ENCODE measurements at places on chromosomes 2 and 18.

DNA sequence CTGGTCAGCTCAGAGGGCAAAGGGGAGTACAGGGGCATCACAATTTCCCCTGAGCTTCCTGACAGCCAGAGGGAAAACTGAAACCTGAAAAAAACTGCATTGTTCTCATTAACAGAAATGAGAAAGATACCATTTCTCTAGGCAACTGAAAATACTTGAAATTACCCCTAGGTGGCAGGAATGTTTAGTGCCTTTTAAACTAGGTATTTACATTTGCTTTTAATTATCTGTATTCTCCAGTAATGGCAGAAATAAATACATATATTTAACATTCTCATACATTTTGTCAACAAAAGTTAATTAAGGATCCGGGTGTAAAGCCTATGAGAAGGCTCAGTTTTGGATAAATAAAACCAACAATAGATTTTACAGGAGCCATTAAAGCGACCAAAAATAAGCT, 34.5 kb downstream of the RPL31 start:
- DNase-seq, result no peak

GRCh38 chr2:106020032-106020431, 174.1 kb downstream of the UXS1 start:
- DNase-seq, result peak; percentile 65

DNA sequence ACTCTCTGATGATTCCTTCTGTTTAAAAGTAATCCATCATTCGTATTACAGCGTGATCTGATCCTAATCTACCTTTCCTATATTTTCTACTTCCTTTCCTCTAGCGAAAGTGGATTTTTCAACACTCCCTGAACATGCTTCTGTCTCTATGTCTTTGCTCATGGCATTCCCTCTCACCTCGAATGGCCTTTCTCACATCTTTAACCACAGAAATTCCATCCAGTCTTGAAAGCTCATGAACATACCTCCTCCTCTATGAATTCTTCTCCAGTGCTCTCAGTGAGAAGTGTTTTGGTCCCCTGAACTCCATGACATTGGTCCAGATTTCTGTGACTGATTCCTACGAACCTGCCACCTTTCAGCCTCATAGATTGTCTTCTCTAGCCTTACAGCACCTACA, 323.2 kb downstream of the RAD51AP2 start:
- DNase-seq, result no peak

DNA sequence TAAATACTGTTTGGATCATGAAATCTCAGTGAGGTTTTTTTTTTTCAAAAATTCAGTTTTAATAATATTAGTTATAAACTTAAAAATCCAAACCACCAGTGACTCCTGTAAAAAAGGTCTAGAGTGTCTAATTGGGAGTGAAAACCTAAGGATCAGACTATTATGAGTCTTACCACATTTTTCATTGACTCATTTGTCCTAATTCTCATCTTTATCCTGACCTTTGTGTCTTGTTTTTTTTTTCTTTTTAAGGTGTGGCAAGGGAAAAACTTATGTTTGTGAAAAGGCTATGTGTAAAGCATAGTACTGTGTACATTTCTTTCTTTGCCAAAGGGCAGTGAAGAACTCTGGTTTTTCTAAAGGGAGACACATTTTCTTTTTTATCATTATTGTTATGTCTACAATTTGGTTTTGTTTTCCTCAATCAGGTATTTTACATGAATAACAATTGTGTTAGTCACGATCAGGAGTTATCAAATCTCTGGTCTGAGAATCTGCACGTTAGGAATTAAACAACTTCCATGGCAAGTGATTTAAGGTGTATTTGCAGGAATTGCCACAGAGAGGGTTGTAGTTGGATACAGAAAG, 52.6 kb downstream of the RHBDD1 start:
- DNase-seq, result no peak

- DNase-seq, result no peak
These were observed 25.5 kb downstream of the MRPL35 start for GRCh38 chr2:86224645-86225355.

DNA sequence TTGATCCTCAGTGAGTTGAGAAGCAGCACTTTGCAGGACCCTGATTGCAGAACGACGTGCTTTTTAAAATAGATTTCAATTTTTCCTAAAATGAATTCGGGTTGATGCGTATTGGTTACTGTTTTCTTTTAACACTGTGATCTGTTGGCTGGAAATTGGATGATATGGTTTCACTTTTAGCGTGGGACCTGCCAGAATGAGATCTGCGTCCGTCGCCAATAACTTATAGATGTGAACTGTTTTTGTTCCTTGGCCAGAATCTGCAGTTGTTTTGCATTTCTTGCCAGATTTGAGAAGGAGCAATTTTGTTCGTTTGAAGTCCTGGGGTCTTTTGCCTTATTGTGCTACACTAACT, 703 bp downstream of the UGGT1 start:
- no peak for DNase-seq

DNA sequence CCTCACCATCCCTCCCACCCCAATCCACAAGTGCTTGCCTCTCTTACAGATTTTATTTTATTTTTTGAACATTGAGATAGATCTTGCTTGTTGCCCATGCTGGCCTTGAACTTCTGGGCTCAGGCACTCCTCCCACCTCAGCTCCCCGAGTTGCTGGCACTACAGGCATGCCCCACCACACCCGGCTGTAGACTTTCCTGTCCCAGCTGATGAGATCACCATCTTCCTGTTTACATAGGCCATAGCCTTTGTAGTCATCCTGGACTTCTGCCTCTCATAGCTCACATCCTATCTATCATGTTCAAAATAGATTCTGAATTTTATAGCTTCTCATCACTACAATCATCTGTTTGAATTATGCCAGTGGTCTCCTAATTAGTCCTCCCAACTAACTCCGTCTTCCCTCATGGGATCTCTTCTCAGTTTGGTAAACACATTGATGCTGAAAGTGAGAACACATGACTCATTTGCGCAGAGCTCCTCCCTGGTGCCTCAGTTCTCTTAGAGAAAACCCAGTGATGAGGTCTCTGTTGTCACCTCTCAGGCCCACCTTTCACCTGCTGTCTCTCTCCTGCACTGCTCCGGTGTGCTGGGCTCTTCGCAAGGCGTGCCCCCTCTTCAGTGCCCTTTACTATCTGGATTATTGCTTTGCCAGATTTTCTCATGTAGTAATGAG, 243.0 kb downstream of the ZNF407 start:
- no peak for DNase-seq

All from femur (tissue), 1 donor.